ENCODE measurements at places on chromosomes 3 and 15. TPM values are rescaled to one million over a fixed set of nuclear protein-coding genes. Genes with fewer than 3 reads are reported as not detected.

Gene ROBO2
- total RNA-seq, result 0.75 TPM

Gene B3GNT5
- total RNA-seq, result 59.8 TPM

Gene TRAIP
- 13.9 TPM for total RNA-seq

DNA sequence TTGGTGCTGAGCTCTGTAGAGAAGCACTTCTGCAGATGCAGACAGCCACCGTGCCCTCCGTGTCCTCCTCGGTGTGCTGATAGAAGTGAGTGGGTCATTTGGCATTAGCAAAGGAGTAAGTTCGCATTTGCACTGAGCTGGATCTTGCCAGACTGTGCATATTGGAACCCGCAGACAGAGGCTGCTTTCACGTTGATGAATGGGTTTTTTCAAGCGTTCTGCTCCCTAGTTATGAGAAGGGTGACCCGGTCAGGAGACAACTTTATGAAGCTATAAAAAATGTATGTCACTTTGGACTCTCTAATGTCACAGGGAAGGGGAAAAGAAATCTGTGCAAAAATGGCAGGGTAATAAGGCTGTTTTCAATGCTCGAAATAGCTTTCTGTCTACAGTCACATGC is 739.4 kb downstream of the MCTP2 start:
- no peak for DNase-seq

DNA sequence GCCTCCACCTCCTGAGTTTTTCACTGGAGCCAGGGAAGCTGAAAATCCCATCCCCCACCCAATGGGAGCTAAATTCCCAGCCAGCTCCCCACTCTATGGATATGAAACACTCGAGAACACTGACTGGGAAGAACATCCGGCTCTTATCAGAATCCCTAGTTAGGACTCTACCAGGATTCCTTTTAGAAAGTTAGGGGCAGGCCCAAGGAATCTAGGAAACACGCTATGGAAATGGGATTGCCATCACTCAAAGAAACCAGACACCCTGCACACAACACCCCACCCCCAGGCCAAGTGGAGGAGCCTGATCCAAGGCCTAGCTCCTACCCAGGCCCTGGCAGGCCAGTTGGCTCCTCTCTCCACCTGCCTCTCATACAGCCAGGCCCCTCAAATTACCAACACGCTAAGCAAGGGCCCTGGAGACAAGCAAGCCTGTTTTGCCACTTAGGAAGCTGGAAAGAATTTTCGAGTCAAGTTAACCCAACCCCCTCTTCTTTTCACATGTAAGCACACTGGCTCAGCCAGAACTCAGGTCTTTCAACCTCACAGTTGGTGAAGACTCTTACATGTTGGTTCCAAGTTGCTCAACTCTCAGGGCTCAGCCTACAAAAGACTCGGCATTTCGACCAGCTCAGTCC is 75.5 kb downstream of the RBPMS2 start:
- no peak for DNase-seq

- DNase-seq, result no peak
These were observed 26.2 kb upstream of the COMMD4 start for GRCh38 chr15:75309711-75310110.

- no peak for DNase-seq
These were observed 513.9 kb upstream of the NR2F2 start for GRCh38 chr15:95816591-95816990.

Data from foreskin keratinocyte (primary cell).